Dermis blood vessel endothelial cell (primary cell): ENCODE measurements at places on chromosomes 5 and 9. TPM values are rescaled to one million over a fixed set of nuclear protein-coding genes. Genes with fewer than 3 reads are reported as not detected.

DNA sequence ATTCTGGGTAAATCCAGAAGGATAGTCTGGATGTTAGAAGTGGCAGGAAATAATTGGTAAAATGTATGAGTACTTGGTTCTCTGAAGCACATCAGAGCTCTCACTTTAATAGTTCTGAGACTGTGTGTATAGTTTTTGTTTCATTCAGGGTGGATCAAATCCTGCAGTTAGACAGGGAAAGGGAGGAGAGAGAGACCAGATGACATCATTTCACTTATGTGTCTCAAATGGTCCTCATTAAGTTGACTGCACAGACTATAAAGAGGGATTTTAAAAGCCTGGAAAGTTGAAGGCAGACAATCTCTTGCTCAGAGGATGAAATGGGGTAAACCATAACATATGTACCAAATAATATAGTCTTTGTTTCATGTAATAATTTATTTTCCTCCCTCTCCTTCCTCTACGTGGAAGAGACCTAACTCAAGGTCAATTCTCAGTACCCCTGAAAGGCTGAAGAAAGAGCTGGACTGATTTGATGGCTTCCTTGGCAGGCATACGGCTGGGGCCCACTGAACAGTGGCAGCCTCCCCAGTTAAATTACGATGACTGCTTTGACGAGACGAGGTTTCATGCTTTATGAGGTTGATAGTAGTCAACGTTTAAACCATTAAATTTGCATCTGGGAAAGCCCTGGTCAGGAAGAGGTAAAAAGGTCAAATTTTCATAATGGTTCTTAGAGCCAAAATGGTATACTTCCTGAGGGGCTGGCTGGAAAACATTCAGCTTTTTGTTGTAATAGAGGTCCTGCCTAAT lies 395.1 kb upstream of the RPS23 start:
- DNase-seq = no peak

Gene PRDM9
- total RNA-seq = not detected in 2 replicates

Gene EFCAB9
- total RNA-seq = not detected in 2 replicates

Gene SH2D3C
- 77.8 and 95.6 TPM in 2 replicates for total RNA-seq

DNA sequence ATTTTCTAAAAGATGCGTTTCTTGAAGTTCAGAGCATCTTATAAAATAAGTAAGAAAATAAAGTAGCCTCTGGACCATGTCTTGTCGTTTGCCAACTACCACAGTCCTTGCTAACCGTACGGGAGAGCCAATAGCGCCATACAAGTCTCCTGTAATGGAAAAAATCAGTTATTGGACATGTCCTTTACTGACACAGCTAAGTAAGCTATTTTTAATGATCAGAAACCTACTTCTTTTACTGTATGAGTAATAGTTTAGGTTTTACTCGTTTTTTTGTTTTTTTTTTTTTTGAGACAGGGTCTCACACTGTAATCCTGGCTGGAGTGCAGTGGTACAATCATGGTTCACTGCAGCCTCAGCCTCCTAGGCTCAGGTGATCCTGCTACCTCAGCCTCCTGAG lies 37.7 kb upstream of the RAPGEF6 start:
- no peak for DNase-seq

- no peak for DNase-seq
Observed at GRCh38 chr9:109471475-109472393, 26.4 kb downstream of the PTPN3 start.

- DNase-seq = peak; percentile 89
Observed at GRCh38 chr5:139482050-139482889, at the start of gene STING1. TSS of gene STING1 (minus strand) at chr5:139482758. CDS start at chr5:139481704, 1,054 bp downstream.

DNA sequence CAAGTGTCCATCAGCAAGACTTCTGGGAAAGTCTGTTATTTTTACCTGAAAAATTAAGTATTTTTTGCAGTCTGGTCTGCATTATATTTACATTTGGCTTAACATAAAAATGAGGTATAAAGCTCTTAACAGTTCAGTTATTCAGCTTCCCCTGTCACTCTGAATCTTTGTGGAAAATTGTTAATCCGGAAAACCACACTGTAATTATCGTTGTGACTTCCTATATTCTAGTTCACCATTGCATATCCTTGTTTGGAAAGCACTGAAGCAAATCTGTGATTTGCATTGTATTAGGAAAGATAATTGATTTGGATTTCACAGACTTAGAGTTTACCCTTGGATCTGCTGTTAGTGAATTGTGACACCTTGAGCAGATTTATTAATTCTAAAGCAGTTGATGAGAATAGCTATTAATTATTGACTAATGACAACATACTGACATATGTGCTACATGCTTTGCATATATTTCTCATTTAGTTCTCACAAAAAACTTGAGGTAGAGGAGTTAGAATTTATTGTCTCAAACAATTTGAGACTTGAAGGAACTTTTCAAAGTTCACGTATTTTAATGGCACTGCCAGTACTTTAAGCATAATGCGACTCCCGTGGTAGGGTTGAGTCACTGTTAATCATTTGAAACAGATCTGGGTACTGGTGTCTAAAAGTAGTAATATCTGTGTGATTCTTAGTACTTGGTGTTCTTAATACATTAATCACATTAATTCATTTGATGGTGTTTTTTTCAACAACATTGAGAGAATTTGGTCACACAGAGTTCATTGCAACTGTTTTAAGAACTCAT lies 71.8 kb upstream of the LRRC70 start:
- peak; percentile 14 for DNase-seq

GRCh38 chr9:92525306-92525705 lies 10.5 kb downstream of the ECM2 start:
- DNase-seq = no peak

DNA sequence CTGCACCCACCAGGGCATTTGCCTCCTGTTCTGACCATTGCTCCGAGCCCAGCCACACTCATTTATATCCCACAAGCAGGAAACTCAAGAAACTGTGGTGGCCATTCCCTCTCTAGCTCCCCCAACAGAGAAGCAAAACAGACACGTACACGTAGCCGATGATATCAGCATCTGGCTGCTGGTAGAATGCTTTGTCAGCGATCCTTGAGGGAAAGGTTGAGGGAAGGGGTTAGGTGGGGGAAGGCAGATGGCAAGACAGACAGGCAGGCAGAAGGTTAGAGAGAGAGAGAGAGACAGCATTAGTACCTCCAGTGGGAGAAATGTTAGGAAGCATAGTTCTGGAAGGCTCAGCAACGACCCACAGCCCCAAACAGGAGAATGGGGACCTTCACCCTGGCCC lies 7.8 kb downstream of the HIGD2A start:
- no peak for DNase-seq

DNA sequence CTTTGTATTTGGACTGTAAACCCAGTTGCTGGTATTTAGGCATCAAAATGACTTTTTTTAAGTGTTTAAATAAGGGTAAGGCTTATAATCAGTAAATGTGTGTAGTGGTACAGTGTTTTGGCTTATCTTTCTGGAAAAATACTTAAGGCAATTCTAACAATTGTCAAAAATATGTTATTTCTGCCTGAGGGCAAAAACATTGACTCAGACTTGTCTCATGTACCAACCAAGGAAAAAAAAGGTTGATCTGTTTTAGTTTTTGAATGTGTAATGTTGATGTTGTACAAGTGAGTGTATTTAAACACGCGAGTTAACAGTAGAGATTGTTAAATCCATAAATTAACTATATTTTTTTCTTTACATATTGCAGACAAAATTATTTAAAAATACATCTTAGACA lies 277.8 kb upstream of the TYRP1 start:
- no peak for DNase-seq

Gene PCDHB5
- total RNA-seq = 1.2 and 1.7 TPM in 2 replicates

DNA sequence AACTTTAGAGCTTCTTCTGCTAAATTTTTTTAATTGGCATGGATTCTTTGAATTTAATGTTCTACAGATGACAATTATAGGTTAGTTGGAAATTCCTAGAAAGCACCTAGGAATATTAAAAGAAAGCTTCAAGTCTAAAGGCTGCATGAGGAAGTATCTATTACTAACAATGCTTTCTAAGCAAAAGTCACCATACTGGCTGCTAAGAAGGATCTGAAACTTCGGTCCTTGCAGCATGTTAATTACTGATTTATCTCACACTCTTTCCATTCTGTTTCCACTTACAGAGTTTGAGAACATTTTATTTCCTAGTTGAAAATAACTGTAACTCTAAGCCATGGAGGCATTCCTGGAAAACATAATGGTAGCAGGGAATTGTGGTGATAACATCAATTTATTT lies 8.4 kb downstream of the SEMA6A start:
- no peak for DNase-seq

DNA sequence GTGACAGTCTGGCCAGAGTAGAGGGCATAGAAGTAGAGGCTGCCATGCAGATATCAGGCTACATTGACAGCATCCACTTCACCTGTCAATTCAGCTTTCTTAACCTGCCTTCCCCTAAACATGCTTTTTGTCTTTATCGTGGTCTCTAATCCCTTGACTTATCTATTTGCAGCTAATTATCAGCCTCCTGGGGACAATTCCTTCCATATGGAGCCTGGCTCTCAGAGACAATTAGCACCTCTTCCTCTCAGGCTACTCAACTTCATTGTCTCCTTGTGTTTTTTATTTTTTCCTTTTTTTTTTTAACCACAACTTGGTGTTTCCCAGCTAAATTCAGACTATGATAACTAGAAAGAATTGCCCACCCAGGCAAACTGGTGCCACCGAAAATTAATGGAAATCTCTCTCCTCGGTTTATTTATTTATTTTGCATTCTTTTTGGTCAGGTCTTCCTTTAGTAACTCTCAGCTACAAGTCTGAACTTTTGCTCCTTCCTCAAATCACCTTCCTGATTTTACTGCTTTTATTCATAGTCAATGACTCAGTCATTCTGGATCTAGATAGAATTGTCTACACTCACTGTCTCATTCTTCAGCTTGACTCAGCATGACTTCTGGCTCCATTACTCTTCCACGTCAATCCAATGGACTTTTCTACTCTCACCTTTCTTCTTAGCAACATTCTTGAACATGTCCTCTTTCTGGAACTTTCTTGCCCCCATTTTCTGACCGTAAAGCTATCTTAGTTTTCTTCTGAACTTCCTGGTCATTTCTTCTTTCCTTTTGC lies 63.0 kb upstream of the BASP1 start:
- peak; percentile 61 for DNase-seq

- peak; percentile 57 for DNase-seq
Observed at GRCh38 chr5:39437467-39437866, 12.7 kb upstream of the DAB2 start.

GRCh38 chr5:153780876-153781705 lies 257.6 kb downstream of the FAM114A2 start:
- DNase-seq = no peak

GRCh38 chr9:105391288-105391687 lies 56.5 kb upstream of the FSD1L start:
- no peak for DNase-seq

Gene PTAR1
- 52.8 and 78.1 TPM in 2 replicates for total RNA-seq

GRCh38 chr9:84502066-84502465 lies 161.5 kb upstream of the SLC28A3 start:
- DNase-seq = no peak

DNA sequence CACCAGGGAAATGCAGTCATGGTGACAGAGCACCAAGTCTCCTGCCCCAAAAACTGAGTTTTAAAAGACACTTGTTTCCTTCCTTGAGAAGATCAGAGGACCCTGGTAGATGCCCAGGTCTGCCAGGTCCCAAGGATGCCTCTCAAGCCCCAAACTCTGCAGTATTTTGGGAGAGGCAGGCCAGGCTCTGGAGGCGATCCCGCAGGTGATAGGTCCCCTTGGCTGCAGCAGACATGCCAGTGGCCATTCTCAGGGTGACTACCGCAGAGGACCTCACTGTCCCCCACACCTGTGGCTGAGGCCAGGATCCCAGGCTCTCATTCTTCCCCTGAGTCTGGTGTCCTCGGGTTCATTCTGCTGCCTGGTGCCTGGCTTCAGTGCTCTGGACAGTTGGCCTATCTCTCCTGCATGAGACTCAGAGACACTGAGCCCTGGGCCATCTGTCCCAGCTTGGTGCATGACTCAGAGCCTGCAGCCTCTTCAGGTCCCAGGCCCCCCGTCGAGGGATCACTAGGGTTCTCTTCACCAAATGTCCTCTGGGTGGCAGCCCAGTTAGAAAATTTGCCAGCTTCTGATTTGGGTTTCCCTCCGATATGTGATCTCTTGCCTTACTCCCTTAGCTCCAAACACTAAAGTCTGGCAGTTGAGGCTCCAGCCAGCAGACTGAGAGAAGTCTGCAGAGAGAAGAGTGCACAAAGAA lies 59.7 kb upstream of the GARNL3 start:
- DNase-seq = peak; percentile 37

GRCh38 chr5:146296245-146296644 lies 42.4 kb upstream of the POU4F3 start:
- no peak for DNase-seq

GRCh38 chr9:133731876-133732638 lies 6.1 kb downstream of the SARDH start:
- peak; percentile 60 for DNase-seq

DNA sequence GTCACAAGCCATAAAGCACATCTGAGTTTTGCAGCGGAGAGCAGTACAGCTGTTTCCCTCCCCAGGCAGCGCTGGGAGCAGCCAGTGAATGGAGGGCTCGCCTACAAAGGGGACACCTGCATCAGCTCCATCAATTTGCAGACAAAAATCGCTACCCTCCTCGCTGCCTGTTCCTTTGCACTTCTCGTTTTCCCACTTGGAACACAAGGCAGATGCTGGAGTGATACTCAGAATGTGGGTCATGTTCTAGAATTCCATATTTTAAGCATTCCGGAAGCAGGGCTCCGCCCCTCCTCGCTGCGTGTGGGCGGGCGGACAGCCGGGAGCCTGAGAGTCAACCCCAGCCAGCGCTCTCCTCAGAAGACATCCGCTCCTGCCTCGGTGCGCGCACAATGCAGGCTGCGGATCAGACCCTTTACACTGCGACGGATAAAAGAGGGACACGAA lies 92.1 kb downstream of the LMNB1 start:
- peak; percentile 45 for DNase-seq

GRCh38 chr9:82036086-82036485 lies 47.5 kb downstream of the SPATA31D1 start:
- no peak for DNase-seq
